SJSA1 (cell line): ENCODE measurements at places on chromosomes 5 and 9.

GRCh38 chr9:124439686-124440243 is 10.5 kb upstream of the ADGRD2 start:
- no peak for DNase-seq

DNA sequence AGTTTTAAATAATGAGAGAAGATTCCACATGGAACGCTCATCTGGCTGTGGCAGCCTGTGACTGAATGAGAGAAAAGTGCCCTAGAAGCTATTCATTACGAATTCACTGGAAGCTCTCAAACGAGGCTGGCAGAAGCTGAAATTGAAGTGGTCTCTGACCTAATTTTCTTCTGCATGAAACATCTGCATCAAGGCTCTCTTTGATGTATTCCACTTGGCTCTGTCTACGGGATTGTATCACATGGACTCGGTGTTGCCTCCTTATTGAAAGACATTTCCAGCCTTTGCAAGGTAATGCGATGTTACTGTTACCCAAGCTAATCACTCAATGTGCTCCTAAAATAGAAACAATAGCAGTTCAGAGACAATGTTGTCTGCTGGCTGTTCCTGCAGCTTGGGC is 246.9 kb upstream of the ZNF462 start:
- no peak for DNase-seq

GRCh38 chr9:13244181-13244580 is 35.3 kb downstream of the MPDZ start:
- no peak for DNase-seq

DNA sequence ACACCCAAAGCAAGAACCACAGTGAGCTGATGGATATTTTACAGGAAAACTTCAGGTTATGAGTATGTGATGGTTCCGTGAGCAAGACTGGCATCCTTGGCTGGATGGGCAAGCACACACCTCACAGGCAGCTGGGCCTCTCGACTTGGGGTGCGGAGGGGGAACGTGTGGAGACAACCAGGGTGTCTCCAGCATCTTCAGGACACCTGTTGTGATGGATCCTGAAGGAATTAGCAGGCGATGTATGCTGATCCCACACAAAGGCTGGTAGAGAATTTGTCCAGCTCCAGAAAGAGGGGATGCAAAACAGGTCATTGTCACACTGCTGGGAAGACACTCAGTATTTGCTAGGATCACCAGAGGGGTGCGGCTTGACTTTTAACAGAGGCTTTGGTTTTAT is 42.7 kb downstream of the SECISBP2 start:
- DNase-seq, result no peak

GRCh38 chr5:91219091-91219802 is 163.9 kb downstream of the ARRDC3 start:
- no peak for DNase-seq
